H1 (cell line): ENCODE measurements at places on chromosomes 11 and 22. TPM values are rescaled to one million over a fixed set of nuclear protein-coding genes. Genes with fewer than 3 reads are reported as not detected.

SOX6 gene
- 0.08 TPM in 1 of 2 replicates, not detected in the other for total RNA-seq

- no peak for DNase-seq
These were observed 468.9 kb downstream of the NTM start for GRCh38 chr11:131839326-131839725.

- no peak for DNase-seq
These were observed 107.4 kb downstream of the ZBTB16 start for GRCh38 chr11:114166897-114167323.

DNA sequence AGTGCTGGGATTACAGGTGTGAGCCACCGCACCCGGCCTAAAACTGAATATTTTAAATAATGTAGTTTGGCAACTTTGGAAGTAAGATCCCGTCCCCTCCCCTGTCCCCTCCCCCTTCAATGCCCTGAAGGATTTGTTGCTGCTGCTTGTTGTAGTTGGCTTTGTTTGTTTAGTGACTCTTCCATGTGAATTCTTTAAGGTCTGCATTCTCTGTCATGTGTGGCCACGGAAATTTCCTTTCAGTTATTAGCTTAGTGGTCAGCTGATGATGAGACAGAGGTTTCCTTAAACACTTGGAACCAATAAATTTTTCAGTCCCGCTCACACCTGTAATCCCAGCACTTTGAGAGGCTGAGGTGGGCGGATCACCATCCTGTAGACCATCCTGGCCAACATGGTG lies 109.9 kb downstream of the MPPED1 start:
- DNase-seq, result no peak

DNA sequence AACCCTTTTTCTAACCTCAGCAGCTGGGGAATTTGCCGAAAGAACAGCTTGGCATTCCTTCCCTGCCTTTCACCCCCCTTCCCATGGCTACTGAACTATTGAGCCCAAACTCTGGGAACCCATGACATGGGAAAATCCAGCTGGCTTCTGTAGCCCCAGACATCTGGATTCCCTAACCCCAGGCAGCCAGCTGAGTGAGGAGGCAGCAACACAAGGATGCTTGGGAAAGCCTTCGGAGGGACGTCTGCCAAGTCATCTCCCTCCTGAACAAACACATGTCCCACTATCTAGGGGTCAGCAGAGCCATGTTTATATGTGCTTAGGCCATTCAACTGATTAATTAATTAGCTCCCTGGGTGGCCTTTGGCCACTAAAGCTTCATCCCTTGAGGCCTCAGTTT lies 21.6 kb downstream of the LRRC55 start:
- no peak for DNase-seq

DNA sequence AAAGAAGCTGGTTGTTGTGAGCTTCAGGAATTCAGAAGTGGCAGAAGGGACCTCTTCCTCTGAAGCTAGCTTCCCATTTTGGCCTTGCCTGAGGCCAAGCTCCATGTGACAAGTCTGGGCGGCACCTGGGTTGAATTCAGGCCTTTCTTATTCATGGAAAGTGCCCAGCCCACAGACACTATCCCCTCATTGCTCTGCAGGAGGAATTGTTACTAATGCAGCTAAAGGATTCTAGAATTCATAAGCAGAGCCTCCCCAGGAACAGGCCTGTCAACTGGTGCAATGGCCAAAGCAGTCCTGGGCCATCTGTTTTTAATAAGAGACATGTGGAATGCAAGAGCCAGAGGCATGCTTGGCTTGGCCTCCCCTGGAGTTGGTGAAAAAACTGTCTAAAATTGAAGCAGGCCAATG lies 71.4 kb downstream of the SLC1A2 start:
- no peak for DNase-seq

- no peak for DNase-seq
These were observed 222.5 kb upstream of the SNX19 start for GRCh38 chr11:131138731-131139130.
